ENCODE measurements at places on chromosomes 1 and 21.

GRCh38 chr1:233614173-233614742, 352 bp downstream of the KCNK1 start:
- peak; percentile 82 for DNase-seq

DNA sequence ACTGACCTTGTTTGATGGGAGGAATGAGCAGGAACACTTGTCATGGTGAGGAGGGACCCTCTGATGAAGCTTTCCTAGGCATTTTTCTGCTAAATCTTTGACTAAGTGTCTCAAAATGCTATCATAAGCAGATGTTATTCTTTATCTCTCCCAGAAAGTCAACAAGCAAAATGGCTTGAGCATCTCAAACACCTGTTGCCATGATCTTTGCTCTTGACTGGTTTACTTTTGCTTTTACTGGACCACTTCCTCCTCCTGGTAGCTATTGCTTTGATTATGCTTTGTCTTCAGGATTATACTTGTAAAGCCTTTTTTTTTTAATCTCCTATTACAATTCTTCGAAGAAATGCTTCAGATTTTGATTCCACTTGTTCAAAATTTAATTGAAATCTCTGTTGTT, 157.4 kb downstream of the GPR52 start:
- no peak for DNase-seq

- DNase-seq: no peak
Measured at GRCh38 chr1:226867461-226868054, 2.9 kb upstream of the PSEN2 start.

- peak; percentile 23 for DNase-seq
Measured at GRCh38 chr1:219235903-219236481, 62.3 kb downstream of the LYPLAL1 start.

DNA sequence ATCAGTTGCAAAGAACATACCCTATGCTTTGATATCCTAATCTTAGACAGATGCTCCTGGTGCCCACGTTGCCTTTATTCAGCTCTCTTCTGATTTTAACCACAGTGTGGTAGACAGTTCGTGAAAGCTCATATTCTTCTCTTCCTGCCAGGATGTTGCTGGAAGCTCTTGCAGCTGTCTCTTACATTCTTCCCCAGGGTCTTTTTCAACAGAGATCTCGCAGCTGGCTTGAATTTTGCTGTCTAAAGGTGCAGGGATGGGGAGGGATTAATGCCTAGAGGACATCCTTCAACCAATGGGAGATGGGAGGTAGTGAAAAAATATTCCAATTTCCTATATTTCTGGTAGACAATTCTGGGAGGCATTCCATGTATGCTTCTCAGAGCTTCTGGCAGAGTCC, 150.0 kb upstream of the APP start:
- DNase-seq: no peak

DNA sequence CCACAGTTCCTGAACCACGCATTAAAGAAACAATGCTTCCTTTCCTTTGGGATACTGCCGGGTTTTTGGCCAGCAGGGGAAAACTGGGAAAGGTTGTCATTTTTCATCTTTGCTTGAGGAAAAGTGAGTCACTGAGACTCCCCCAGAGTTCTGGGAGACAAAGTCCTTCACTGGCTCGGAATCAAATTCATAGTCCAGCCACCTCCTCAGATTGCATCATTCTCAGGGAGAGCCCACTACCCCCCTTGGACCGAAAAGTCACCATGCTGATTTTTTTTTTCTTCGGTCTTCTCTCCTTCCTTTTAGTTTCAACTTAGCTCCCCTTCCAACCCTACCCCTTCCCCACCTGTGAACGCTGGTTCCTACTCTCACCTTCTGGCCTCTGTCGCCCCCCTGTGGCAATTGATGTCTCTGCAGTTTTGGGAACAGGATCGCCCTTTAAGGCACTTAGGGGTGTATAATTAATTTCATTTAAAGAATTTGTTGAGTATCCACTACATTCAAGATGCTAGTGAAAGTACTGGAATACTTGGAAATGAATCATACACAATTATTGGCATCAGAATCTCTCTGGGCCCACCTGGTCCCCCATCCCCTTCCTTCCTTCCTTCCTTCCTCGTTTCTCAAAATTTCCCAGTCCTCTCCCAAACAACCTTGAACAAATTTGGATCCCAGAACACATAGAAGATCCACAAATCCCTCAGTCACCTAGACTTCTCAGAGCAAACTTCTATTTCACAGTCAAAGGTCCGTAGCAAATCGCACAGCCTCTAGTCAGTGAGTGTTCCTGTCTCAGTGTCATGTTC, 6.9 kb downstream of the ACKR1 start:
- DNase-seq: peak; percentile 80

DNA sequence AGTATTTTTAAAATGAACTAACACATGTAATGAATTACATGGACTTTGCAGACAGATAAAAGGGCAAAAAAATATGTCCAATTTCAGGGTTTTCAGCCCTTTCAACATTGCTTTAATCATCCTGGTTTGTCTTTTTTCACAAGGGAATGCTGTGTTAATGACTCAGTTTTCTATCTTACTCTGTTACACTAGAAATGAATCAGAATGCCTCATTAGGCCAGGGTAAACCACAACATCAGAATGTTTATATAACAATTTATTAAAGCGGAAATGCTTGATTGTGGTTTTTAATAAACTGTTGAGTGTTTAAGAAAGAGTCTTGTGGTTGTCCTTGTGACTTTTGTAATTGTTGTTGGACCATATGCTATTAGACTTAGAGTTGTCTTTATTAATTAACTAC, 13.5 kb downstream of the GORAB start:
- no peak for DNase-seq

GRCh38 chr1:88800382-88801051, 90.8 kb downstream of the GTF2B start:
- DNase-seq: peak; percentile 22

GRCh38 chr1:15090373-15090772, 63.2 kb upstream of the TMEM51 start:
- peak; percentile 87 for DNase-seq
